ENCODE measurements at places on chromosomes 13 and 19.

DNA sequence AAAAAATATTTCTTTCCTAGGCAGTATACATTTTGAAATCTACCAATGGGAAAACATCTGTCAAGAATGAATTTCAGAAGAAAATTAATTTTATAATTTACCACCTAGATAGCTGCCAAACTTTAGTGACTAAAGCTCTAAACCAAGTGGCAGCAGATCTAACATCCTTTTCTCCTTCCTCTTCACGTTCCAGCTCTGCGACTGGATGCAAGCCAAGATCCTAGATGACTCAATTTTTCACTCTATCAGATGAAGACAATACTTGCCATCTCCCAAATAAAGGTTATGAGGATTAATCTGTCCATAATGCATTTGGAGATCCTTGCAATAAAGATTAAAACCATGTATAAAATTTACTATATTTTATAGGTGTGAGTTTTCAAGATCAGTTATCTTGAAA is 66.7 kb upstream of the MIR17HG start:
- DNase-seq: no peak

GRCh38 chr19:1091544-1092175 is 3.5 kb downstream of the POLR2E start:
- no peak for DNase-seq

GRCh38 chr19:54207983-54208783 is 7.5 kb downstream of the RPS9 start:
- DNase-seq: no peak

DNA sequence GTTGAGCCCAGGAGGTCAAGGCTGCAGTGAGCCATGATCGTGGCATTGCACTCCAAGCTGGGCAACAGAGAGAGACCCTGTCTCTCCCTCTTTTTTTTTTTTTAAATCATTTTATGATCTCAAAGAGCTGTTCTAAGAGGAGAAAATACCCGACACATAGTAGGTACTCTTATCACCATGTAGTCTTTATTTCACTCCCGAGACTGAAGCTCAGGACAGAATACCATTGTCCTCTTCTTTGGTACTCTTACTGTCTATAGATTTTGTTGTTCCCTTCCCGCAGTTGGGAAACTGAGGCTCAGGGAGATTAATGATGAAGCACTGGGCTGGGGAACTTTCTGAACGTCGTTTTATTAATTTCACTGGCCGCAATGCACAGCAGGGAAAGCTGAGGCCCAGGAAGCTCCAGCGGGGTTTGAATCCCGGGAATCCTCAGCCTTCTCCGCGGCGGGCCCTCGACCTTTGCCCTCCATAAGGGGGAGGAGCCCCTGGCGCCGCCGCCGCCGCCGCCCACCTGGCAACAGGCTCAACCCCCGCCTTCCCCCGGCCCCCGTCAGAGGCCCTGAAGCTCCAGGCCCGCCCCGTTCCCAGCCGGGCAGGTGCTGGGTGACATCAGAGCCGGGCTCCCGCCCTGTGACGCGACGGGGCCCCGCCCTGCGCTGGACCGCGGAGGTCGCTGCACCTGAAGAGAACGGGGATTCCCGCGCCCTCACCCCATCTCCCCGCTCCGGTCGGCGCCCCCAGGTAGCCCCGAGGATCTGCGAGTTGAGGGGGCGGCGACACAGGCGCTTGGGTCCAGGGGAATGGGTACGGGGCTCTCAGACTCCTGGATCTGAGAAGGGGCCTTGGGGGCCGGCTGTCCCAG is 1.6 kb downstream of the MYH14 start:
- peak; percentile 88 for DNase-seq

Measured in NCI-H510A treated with DMSO at 0.1 percent for 48 hours (cell line).